Activated CD4-positive, alpha-beta memory T cell treated with anti-CD3 and anti-CD28 coated beads for 36 hours (primary cell): ENCODE measurements at places on chromosomes 5 and 9. TPM values are rescaled to one million over a fixed set of nuclear protein-coding genes. Genes with fewer than 3 reads are reported as not detected.
A peak's percentile ranks its signal among the peaks of the same experiment; 100 is the strongest.

GRCh38 chr5:169248996-169249395 lies 51.9 kb downstream of the SLIT3 start:
- DNase-seq = no peak

DNA sequence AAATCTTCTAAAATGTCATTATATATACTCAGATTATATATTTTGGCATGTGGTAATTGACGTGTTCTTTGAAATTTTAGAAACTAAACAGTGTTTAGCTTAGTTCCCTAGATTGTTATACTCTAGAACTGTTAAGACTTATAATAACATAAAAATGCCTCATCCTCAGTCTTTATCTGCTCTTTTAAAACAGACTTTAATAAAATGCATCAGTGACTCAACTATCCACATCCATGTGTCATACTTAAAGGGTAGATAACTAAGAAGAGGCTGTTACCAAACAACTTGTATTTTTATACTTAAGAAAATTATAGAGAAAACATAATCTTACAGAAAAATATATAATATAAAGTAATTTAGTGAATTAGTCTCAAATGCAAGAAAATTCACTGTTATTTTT lies 15.2 kb downstream of the NFIL3 start:
- no peak for DNase-seq

DNA sequence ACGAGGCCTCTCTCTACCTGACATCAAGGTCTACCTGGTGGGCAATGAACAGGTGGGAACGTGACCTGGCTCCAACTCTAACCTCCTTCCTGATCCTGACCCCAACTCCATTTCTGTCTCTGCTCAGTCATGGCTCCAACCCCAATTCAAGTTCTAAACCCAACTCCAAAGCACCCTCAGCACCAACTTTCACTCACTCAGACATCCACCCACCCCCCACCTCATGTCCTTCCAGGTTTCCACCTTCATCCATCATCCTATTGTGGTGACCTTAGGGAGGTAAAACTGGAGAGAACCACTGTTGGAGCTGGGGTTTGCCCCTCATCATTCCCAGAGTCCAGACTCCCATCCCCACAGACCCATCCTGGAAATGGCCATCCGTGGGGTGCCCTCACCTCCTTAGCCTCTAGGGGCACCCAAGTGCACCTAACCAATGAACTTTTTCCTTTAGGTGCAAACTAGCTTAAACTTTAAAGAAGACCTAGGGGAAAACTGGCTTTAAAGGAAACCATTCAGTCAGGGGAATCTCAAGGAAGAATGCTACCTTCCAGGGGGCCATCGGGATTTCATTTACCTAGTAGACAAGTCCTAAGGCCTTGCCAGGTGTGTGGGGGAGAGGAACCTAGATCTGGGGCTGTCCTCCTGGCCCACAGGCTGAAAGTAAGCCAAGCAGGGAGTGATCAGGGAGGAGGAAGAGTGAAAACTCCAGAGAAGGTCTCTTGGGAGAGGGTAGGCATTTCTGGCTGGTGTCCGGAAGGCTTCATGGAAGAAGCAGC lies 11.3 kb downstream of the RGS14 start:
- peak; percentile 47 for DNase-seq

The RASEF gene
- not detected for total RNA-seq

GRCh38 chr9:840343-840742 lies 1.2 kb upstream of the DMRT1 start:
- DNase-seq = no peak

- DNase-seq = no peak
Observed at GRCh38 chr5:107578051-107578635, 92.6 kb downstream of the EFNA5 start.

GRCh38 chr9:32742296-32742695 lies 41.0 kb upstream of the TMEM215 start:
- no peak for DNase-seq

The CDKN2A gene
- 3.9 TPM for total RNA-seq

GRCh38 chr5:33711094-33711679 lies 180.6 kb downstream of the ADAMTS12 start:
- DNase-seq = no peak

GRCh38 chr9:75909776-75910175 lies 19.3 kb downstream of the PCSK5 start:
- DNase-seq = peak; percentile 12

- DNase-seq = no peak
Observed at GRCh38 chr5:40827188-40827977, 7.6 kb downstream of the RPL37 start.

GRCh38 chr9:136686794-136687711 lies at the start of gene AGPAT2:
Gene AGPAT2, minus strand, starts transcription at chr9:136687457. Its CDS starts 100 bp downstream, at chr9:136687357.
- peak; percentile 77 for DNase-seq

GRCh38 chr9:83304686-83305085 lies 233.5 kb downstream of the FRMD3 start:
- DNase-seq = no peak

The GPRIN1 gene
- 5.3 TPM for total RNA-seq

DNA sequence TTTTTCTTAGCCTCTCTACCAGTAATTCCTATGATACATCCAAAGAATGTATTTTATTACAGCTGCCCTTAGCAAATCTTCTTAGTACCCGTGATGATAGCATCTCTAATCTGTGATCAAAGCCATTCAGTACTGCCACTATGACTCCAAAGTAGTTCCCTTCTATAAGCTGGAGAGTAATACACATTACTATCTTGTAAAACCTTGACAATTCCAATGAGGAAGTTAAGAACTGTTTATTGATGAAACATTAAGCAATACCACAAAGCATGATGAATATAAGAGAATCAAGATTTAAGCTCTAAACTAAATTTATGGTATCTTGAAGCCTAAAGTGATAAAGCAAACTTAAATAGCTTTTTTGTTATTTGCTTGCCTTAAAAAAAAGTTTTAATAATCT lies 86.1 kb downstream of the SMIM23 start:
- no peak for DNase-seq

- no peak for DNase-seq
Observed at GRCh38 chr5:148290271-148291195, 21.7 kb upstream of the SPINK7 start.

The PCDHA1 gene
- not detected for total RNA-seq

DNA sequence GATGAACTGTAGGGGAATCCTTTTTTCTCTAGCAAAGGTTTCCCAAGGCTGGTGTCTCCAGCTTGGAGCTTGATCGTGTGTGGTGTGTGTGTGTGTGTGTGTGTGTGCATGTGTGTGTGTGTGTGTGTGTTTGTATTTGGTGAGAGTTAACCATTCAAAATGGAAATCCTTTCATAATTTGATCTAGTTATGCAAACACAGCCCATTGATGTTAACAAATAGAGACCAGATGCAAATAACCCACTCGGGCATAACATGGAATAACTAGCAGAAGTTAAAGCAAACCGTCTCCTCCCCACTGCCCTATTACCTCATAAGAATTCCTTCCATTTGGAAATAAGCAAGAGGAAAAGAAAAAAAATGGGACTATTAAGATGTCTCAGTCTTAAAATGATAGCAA lies 24.9 kb upstream of the ZSWIM6 start:
- DNase-seq = no peak

DNA sequence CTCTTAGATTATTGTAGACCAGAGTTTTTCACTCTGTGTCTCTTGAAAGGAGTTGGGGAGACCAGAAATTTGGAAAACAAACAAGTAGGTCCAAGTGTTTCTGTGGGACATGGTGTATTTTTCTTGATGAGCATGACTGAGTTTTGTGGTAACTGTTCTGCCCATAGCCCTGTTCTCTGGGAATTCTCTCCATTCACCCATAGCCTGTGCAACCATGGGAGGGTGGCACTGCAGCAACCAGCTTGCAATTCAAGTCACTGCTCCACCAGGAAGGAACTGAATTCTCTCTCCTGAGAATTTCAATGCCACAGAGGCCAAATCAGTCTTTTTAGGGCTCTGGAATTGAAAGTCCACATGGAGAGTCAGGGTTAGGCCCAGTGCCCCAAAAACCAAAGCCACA lies 475.3 kb upstream of the TRPC7 start:
- no peak for DNase-seq

DNA sequence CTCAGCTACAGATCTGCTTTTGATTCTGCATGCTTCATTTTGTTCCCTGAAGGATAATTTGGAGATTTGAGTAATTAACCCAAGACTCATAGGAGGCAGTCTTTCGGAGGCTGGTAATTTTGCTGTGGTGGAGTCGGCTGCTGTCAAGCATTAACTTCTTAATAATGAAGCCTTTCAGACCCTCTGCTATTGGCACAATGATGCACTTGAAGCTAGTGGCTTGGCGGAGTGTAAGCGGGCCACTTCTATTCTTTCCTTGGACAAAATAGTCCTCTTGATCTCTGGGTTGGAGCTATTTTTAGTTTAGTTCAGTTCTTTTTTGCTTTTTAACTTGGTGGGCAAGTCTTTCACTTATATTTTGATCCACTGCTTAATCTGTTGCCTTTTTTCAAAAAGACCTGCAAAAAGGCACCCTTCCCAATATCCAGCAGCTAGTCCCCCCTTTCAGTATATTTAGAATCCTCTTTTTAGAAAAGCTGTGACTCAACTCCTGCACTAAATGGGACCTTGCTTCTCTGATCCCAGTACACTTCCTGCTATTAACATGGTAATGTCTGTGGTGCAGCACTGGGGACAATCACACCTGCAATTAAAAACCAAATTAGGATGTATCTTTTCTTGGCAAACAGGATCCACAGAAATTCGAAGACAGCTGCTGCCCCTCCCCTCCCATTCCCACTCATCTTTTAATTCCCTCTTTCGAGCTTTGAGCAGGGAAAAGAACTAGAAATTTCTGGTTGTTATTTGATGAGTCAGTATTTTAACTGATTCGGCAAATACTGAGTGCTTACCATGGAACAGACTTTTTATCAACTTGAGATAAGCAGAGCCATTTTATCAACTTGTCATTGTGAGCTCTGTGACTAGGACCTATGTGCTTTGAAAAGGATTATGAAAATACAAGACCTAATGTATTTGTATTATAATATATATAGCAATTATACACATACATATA lies 169.4 kb upstream of the ANKRD55 start:
- no peak for DNase-seq

GRCh38 chr9:113876151-113876992 lies at the start of gene ZNF618:
Gene ZNF618, plus strand, starts transcription at chr9:113876309. Its CDS starts 72 bp downstream, at chr9:113876381.
- DNase-seq = peak; percentile 19

The C9orf43 gene
- total RNA-seq = 0.65 TPM

- DNase-seq = no peak
Observed at GRCh38 chr5:68071282-68071632, 144.3 kb upstream of the PIK3R1 start.

GRCh38 chr9:22389271-22389670 lies 57.4 kb upstream of the DMRTA1 start:
- no peak for DNase-seq

The SLC27A6 gene
- total RNA-seq = not detected
